GM13976 (cell line): ENCODE measurements at places on chromosomes 6 and 20.

GRCh38 chr6:10968776-10969175 lies 75.3 kb downstream of the ELOVL2 start:
- DNase-seq: no peak

- DNase-seq: no peak
Observed at GRCh38 chr6:49305010-49305409, 158.0 kb downstream of the MMUT start.

DNA sequence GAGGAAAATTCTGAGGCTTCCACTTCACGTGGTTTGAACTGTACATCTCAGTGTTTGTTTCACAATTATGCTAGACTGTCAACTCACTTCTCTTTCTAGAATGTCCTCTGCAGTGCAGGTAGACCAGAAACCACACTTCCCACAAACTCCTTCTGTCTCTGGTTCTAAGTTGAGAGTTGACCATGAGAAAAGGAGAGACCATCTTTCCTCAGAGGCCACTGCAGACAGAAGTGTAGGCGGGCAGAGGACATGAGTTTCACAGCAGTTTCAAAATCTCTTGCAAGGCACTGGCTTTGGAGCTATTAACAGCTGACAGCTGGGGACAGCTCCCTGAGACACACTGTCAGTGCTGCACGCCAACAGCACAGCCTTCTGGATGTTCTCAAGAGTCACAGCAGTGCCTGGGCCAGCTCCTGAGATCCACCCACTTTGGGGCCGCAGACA lies 55.4 kb upstream of the MOXD1 start:
- peak; percentile 54 for DNase-seq

DNA sequence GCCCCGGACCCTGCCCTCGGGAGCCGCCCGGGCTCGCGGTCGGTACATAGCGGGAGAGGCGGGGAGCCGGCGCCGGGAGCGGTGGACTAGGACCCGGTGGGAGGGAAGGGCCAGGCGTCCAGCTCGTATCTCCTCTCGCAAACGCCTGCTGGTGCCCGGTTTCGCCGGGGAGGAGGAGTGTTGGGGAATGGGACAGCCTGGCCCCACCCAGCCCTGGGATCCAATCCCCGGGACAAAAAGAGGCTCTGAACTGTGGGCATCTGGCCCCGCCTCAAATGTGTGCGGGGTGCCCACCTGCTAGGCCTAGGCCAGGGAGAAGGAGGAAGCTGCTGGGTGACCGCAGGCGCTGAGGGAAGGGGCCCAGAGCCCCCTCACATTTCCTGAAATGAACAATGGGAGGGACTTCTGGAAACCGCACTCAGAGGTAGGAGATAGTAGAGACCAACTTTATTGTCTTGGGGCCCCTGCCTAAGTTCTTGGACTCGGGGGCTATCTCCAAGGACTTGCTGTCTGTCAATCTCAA lies at the start of gene KCNK17:
TSS of gene KCNK17 (minus strand) at position 147 of the 523 bp plus-strand sequence. CDS start at position 48, 99 bp downstream.
- DNase-seq: no peak

- no peak for DNase-seq
Observed at GRCh38 chr6:17878734-17879133, 108.7 kb downstream of the KIF13A start.
